ENCODE measurements at places on chromosomes 1 and 21.

- DNase-seq = no peak
These were observed 230.7 kb downstream of the DENND1B start for GRCh38 chr1:197544553-197544952.

- DNase-seq = no peak
These were observed 50.0 kb downstream of the KIAA0319L start for GRCh38 chr1:35506960-35507912.

- no peak for DNase-seq
These were observed 47.3 kb upstream of the LYPLAL1 start for GRCh38 chr1:219126377-219126776.

GRCh38 chr1:12170263-12170671 lies 3.5 kb downstream of the TNFRSF1B start:
- DNase-seq = no peak

- no peak for DNase-seq
These were observed 23.4 kb downstream of the PHC2 start for GRCh38 chr1:33407352-33408092.

DNA sequence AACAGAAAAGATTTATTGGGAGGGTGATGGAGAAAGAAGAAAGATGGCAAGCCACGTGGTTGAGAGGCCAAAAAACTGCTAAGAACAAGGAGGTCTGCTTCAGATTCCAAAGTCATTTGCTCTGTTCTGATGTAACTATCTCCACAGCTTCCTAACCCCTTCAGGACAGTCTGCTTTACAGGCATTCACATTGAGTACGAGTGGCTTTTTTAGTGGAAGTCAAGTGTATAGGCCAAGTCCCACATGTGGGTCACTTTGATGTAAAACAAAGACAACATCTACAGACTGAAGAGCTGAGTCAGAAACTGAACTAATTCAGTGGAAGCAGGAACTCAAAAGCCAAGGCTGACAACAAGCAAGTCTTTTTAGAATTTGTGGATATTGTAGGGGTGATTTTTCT lies 128.7 kb upstream of the F3 start:
- no peak for DNase-seq

DNA sequence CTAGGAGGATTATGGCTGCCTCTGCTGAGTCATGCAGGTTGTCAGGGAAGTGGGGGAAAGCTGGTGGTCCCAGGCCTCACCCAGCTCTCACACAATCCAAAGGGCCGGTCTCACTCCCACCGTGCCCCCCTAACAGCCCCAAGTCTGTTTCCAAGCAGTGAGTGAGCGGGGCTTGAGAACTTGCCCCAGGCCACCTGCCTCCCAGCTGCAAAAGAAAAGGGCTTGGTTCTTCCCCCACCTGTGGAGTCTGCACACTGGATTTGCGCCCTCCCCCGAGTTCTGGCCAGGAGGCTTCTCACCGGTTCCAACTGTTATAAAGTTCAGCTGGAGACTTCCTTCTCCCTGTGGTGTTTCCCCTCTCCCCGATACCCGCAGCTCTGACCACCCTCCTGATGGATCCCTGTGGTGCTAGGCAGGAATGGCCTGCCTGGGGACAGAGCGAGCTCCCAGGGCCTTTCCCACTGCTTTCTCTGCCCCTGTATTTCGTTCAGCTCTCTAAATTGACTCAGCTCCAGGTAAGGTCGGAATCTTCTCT lies 222.3 kb downstream of the BARHL2 start:
- DNase-seq = no peak

DNA sequence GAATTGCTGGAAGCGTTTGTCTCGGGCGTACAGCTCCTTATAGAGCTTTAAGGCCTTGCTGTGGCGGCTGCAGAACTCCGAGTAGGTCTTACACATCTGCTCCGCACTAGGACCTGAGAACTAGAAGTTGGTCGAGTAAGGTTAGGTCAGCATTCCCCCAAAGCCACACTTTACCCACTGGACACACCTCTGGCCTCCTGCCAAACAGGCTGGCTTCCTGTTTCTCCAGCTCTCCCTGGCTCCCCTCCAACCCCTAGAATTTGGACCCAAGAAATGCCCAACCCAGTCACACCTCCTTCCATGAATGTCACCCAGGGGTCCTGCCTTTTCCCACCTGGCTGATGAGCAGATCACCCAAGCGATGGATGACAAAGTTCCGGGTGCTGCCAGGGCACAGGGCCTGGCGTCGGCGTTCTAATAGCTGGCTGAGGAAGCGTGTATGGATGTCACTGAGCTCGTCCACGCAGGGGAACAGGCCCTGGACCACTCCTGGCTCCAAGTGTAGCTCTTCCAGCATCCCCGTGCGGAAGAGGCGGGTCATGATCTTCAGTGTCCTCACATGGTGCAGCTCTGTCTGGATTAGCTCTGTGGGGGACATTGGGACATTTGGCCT lies 15.6 kb downstream of the ARHGEF2 start:
- DNase-seq = no peak

GRCh38 chr1:232430467-232430866 lies 199.5 kb downstream of the SIPA1L2 start:
- DNase-seq = no peak

DNA sequence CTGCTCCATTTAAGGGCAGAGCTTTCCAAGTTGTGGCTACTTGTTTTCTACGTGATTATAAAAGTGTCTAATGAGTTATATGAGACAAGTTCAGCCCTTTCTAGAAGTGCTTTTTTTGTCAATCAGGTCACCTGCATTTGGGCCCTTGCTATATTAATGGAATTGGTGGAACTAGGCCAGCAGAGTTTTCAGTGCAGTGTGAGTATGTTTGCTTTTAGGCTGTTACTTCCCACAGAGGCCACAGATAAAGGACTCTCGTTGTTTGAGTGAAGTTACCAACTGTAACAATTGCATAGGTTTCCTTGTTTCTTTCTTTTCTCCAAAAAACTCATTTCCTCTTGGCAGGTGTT lies 10.9 kb downstream of the SMAP2 start:
- DNase-seq = no peak

GRCh38 chr1:111191496-111191895 lies 8.9 kb downstream of the DENND2D start:
- DNase-seq = no peak

- DNase-seq = no peak
These were observed 267.9 kb downstream of the PLA2G4A start for GRCh38 chr1:187096689-187097088.

GRCh38 chr21:19475525-19475924 lies 1071.9 kb upstream of the TMPRSS15 start:
- DNase-seq = no peak

DNA sequence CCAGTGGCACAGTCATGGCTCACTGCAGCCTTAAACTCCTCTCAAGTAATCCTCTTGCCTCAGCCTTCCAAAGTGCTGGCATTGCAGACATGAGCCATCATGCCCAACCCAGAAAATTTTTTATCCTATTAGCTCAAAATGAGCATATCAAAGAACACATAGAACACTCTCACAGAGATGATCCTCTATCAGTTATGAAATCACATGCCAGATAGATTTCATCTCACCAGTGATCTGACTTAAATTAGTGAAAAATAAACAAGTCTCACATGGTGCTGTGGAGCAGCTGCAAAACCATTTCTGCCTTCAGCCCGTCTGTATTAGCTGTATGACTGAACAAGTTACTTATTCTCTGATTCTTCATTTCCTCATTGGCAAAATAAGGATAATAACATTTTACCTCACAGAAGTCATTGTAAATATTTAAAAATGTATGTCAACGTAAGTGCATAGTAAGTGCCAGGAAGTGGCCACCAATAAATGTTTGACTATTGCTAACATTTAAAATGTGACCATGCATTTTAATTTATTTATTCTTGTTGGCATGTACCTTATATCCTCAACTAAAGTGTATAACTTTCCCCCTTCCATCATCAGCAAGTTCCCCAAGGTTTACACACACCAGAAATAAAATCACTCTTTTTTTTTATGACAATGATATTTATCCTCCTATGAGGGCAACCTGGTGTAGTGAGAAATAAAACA lies 29.0 kb upstream of the SLC19A2 start:
- no peak for DNase-seq

GRCh38 chr1:39672551-39672947 lies 642 bp upstream of the NT5C1A start:
- no peak for DNase-seq

GRCh38 chr1:6911974-6912373 lies 126.7 kb downstream of the CAMTA1 start:
- no peak for DNase-seq

GRCh38 chr1:46798810-46799209 lies at the start of gene CYP4B1:
CYP4B1 (plus strand) TSS chr1:46799046; CDS start chr1:46799082, 36 bp downstream.
- no peak for DNase-seq

DNA sequence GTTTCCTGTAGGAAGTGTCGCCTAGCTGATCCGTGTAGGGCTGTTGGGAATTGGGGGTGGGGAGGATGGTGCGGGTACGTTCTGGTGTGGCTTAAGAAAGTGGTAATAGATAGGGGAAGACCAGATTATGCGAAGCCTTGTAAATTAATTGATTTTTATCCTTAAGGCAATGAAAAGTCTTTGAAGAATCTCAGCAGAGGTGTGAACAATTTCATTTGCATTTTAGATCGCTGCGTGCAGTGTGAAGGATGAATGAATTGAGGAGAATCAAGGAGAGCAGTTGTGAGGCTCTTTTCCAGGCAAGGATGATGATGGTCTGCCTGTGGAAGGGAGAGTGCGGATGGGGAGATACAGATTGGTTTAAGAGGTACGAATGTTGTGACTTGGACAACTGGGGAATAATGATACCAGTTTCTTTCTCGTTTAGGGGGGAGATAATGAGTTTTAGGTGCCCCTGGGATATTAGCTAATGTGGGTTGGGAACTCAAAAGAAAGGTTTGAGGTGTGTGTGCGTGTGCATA lies 813 bp upstream of the DEDD start:
- no peak for DNase-seq

DNA sequence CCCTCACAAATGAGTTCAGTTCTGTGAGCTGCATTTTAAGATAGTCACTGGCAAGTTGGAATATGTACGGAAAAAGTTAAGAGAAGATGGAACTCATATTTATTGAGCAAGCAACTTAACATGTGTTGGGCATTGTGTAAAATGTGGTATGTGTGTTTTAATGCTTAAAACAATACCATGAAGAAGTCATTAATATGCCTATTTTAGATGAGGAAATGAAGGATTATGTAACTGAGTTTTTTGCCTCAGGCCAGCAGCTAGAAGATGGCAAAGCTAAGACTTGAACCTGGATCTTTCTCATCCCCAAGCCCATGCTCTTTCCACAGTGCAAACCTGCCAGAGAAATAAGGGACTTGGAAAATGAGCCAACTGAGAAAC lies 48.9 kb downstream of the SPATA46 start:
- no peak for DNase-seq

GRCh38 chr1:201493757-201494617 lies 12.9 kb downstream of the CSRP1 start:
- DNase-seq = no peak

GRCh38 chr1:7420470-7421100 lies 350.5 kb upstream of the VAMP3 start:
- peak; percentile 24 for DNase-seq

- DNase-seq = no peak
These were observed 129.8 kb downstream of the IGSF21 start for GRCh38 chr1:18237371-18237770.

GRCh38 chr1:228222548-228222947 lies 14.7 kb downstream of the OBSCN start:
- DNase-seq = peak; percentile 29

- DNase-seq = no peak
These were observed 13.2 kb downstream of the QSOX1 start for GRCh38 chr1:180167721-180168467.

All from type B pancreatic cell (in vitro differentiated cells).